ENCODE measurements at places on chromosomes 2 and 18.

DNA sequence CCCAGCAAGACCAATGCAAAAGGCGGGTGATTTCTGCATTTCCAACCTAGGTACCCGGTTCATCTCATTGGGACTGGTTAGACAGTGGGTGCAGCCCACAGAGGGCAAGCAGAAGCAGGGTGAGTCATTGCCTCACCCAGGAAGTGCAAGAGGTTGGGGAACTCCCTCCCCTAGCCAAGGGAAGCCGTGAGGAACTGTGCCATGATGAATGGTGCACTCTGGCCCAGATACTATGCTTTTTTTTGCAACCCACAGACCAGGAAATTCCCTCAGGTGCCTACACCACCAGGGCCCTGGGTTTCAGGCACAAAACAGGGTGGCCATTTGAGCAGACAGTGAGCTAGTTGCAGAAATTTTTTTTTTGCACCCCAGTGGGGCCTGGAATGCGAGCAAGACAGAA lies 662.6 kb upstream of the ACVR2A start:
- no peak overlapping the region for H3K4me3 ChIP-seq
- peaks cover 5% of the 10 kb centered on the region for H3K4me1 ChIP-seq
- H3K36me3 ChIP-seq = no peaks in the 10 kb centered on the region
- DNase-seq = peak; percentile 39
- H3K27me3 ChIP-seq = no peaks in the 10 kb centered on the region

GRCh38 chr2:9258953-9259399 lies 52.4 kb downstream of the ASAP2 start:
- no peaks in the 10 kb centered on the region for H3K27me3 ChIP-seq
- no peak overlapping the region for H3K27ac ChIP-seq
- H3K4me1 ChIP-seq = no peaks in the 10 kb centered on the region
- H3K4me3 ChIP-seq = no peak overlapping the region
- DNase-seq = no peak

GRCh38 chr2:391696-392095 lies 103.8 kb upstream of the ALKAL2 start:
- H3K4me1 ChIP-seq = peaks cover 22% of the 10 kb centered on the region

GRCh38 chr18:27605107-27605834 lies 420.2 kb upstream of the CHST9 start:
- DNase-seq = peak; percentile 38
- no peak overlapping the region for H3K4me3 ChIP-seq
- H3K36me3 ChIP-seq = no peaks in the 10 kb centered on the region
- H3K4me1 ChIP-seq = no peaks in the 10 kb centered on the region
- H3K27ac ChIP-seq = no peak overlapping the region
- no peaks in the 10 kb centered on the region for H3K27me3 ChIP-seq

DNA sequence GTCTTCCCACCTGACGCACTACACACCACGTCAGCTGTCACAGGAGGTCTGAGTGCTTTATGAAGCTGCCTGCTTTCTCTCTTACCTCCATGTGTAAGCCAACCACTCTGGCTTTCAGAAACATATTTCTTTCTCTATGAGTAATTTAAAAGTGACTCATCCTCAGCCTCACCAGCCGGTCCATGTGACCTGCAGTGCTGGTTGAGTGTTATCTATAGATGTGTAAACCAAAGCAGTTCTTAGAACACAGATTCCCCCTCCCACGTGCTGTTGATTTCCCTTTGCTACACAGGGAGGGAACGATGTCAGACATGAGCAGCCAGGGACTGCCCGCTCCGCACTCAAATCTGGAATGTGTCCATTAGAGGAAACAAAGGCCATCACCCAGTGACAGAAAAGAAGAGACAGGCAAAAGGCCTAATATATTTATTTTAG lies 157.8 kb downstream of the BCL2 start:
- H3K27me3 ChIP-seq = no peaks in the 10 kb centered on the region
- peaks cover 92% of the 10 kb centered on the region for H3K4me1 ChIP-seq
- peak overlapping the region; percentile 85 for H3K4me3 ChIP-seq

DNA sequence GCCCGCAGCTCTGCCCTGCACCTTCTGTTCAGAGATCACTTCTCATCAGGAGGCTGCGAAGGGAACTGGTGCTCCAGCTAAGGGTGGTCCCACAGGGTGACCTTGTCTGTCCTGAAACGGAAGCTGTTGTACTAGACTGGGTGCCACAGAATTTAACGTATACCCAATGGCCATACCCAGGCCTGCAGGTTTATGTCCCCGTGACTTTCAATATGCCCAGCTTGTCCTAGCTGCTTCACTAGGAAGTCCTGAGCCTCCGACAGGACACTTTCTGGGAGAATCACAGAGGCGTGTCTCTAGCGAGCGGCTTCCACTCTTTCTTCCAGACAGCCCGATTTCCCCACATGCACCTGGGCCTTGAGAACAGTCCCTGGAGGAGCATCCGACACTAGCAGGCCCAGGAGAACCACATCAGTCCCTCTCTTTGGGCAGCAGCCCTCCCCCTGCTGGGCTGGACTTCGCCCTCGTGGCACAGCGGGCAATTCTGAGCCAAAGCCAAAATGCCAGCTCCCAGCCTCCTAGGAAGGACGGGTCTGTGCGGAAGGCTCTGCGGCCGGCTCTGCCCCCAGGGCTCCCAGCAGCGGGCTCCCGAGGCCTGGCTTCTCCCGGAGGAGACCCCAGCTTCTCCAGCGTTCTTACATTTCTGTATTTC lies 91.9 kb upstream of the OTOS start:
- H3K4me3 ChIP-seq = no peak overlapping the region
- H3K4me1 ChIP-seq = peaks cover 3% of the 10 kb centered on the region
- no peak for DNase-seq
- no peak overlapping the region for H3K27ac ChIP-seq

- no peak for DNase-seq
- H3K4me3 ChIP-seq = no peak overlapping the region
- no peak overlapping the region for H3K27ac ChIP-seq
- no peaks in the 10 kb centered on the region for H3K36me3 ChIP-seq
Measured at GRCh38 chr2:50546790-50547189, 485.1 kb downstream of the NRXN1 start.

DNA sequence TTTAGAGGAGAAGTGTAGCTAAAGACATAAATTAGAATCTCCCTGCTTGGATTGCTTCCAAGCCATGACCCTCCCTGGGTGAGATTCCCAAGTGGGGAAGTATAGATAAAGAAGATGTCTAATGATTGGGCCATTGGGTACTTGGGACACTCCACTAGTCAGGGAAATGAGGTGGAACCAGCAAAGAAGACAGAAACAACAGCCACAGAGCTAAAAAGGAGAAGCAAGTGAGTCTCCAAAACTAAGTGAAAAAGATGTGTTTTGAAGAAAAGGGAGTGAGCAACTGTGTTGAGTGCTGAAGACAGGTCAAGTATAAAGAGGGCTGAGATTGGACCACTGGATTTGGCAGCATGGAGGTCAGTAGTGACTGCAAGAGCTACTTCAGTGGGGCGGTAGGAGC lies 276.7 kb upstream of the STON1 start:
- H3K4me1 ChIP-seq = peaks cover 14% of the 10 kb centered on the region
- H3K4me3 ChIP-seq = no peak overlapping the region
- no peaks in the 10 kb centered on the region for H3K27me3 ChIP-seq
- no peak for DNase-seq
- no peaks in the 10 kb centered on the region for H3K36me3 ChIP-seq

DNA sequence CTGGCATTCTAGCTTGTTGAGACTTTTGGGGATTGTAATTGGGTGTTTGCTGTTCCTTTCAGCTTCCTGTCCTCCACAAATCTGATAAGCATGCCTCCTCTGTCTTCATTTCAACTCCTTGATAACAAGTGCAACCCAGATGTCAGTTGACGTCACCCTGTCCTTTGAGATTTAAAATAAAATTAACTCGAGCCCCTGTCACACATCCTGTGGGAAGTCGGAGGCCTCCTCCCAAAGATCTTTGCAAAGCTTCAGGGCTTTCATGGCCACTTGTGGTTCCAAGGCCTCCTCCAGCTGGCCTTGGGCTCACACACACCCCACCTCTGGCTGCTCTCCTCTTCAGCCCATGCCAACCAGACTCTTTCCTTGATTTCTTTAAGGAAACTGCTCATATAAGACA lies 69.9 kb upstream of the ITGA6 start:
- H3K27me3 ChIP-seq = no peaks in the 10 kb centered on the region
- no peaks in the 10 kb centered on the region for H3K4me1 ChIP-seq
- DNase-seq = no peak
- no peak overlapping the region for H3K4me3 ChIP-seq

GRCh38 chr18:26708806-26709716 lies 156.4 kb downstream of the AQP4 start:
- H3K27ac ChIP-seq = no peak overlapping the region
- no peak for DNase-seq
- H3K27me3 ChIP-seq = peaks cover 6% of the 10 kb centered on the region
- H3K4me3 ChIP-seq = no peak overlapping the region
- peaks cover 7% of the 10 kb centered on the region for H3K4me1 ChIP-seq
- H3K36me3 ChIP-seq = no peaks in the 10 kb centered on the region

DNA sequence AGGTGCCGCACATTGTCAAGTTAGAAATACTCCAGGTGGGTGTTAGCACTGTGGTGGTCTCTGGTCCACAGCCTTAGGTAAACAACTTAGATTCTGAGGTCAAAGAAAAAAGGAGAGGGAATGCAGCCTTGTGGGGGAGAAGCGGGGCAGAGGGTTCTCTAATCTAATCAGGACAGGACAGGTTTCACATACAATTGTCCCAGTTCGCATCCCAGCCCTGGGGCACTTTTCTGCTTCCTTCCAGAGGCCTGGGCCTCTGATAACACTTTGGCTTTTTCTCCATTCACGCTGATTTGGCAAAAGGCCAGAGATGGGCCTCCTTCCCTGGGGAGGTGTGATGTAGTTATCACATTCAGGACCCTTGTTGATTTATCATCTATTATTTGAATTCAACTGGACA lies 32.5 kb downstream of the SLC1A4 start:
- DNase-seq = no peak
- no peaks in the 10 kb centered on the region for H3K27me3 ChIP-seq
- H3K4me1 ChIP-seq = peaks cover 4% of the 10 kb centered on the region
- peaks cover 30% of the 10 kb centered on the region for H3K36me3 ChIP-seq

GRCh38 chr2:134277223-134277622 lies 23.4 kb downstream of the MGAT5 start:
- H3K36me3 ChIP-seq = peaks cover 40% of the 10 kb centered on the region
- no peaks in the 10 kb centered on the region for H3K27me3 ChIP-seq
- H3K4me1 ChIP-seq = peaks cover 59% of the 10 kb centered on the region
- H3K4me3 ChIP-seq = no peak overlapping the region
- peak overlapping the region; percentile 46 for H3K27ac ChIP-seq

- peaks cover 38% of the 10 kb centered on the region for H3K27me3 ChIP-seq
- H3K4me3 ChIP-seq = no peak overlapping the region
- no peaks in the 10 kb centered on the region for H3K36me3 ChIP-seq
- peaks cover 21% of the 10 kb centered on the region for H3K4me1 ChIP-seq
Measured at GRCh38 chr2:15942711-15943345, 2.5 kb downstream of the MYCN start.

DNA sequence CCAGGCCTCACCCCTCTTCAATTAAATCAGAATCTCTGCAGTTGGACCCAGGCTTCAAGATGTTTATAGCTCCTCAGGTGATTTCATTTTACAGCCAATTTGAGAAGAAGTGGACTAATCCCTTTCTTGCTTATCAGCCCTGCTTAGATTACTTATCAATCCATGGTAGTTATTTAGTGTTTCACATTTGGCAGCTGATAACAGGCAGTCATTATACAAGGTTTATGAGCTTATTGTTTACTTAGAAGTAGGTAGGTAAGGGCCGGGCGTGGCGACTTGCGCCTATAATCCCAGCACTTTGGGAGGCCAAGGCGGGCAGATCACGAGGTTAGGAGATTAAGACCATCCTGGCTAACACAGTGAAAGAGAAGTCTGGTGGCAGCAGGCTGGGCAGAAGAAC lies 237.5 kb downstream of the CTNNA2 start:
- H3K4me1 ChIP-seq = no peaks in the 10 kb centered on the region
- DNase-seq = no peak
- no peak overlapping the region for H3K4me3 ChIP-seq
- no peaks in the 10 kb centered on the region for H3K27me3 ChIP-seq
- H3K27ac ChIP-seq = no peak overlapping the region

DNA sequence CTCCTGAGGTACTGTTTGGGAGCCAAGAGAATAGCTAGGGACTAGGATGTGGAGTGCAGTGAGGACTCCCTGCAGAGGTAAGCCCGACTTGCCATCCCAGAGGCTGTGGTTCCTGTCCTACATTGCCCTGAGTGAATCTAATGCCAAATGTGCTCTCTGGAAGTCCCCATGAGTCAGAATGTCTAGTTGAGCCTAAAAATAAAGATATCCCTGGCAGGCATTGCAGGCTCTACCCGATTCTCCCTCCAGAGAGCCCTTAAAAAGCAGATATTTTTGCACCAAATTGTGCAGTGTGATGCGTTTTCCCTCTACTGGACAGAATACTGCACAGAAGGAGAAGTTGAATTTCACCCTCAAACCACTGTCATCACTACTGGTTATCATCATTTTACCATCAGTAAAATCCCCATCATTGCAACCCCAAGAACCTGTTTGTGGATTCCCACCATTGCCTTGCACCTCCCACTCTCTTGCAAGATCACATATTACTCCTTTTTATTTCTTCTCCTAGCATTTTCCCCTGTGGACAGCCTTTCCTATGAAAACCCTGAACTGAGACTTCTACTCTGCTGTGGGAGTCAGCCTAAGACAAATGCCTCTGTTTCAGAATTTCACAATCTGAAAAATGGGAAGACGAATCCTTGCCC lies 98.0 kb downstream of the MARCHF4 start:
- H3K27me3 ChIP-seq = no peaks in the 10 kb centered on the region
- no peak for DNase-seq
- no peak overlapping the region for H3K27ac ChIP-seq

DNA sequence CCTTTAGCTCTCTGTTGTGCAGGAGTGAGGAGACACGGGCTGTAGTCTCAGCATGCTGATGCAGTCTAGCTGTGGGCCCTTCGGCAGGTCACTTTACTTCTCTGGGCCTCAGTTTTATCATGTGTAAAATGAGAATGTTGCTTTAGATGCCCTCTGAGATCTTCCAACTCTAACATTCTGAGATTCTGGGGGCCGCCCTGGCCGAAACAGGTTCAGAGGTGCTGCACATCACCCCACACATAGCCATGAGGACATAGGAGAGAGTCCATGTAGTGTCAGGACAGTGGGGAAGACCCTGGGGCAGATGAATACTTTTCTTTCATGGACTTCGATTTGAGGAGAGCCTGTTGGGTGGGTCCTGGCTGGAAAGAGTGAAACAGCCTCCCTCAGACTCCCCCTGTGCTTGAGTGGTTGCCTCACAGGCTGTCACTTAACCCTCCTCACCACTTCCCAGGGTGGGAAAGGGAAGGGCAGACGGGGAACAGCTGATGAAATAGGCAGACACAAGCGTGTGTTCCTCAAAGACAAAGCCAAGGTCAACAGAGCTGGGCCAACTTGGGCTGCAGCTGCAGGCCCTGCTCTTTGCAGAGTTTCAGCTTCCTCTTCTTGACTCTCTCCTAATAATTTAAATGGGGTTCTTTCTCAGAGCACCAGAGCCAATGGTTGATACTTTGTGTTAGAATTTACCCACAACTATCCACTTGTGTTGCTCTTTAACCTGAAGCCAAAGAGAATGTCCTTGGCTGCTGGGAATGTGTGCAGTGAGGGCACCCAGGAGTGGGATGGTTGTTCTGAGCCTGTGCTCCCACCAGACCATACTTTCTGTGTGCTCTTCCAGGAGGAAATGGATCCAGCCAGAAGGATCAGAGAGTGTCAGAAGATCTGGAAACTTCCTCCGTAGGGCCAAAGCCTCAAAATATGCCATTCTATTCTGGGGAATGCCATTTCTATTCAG lies 14.7 kb upstream of the MRPL33 start:
- H3K4me3 ChIP-seq = no peak overlapping the region
- no peak for DNase-seq
- H3K27me3 ChIP-seq = peaks cover 5% of the 10 kb centered on the region
- H3K36me3 ChIP-seq = no peaks in the 10 kb centered on the region

GRCh38 chr2:203697190-203697589 lies 9.2 kb upstream of the CD28 start:
- H3K4me3 ChIP-seq = no peak overlapping the region
- H3K36me3 ChIP-seq = peaks cover 3% of the 10 kb centered on the region
- no peak overlapping the region for H3K27ac ChIP-seq
- peaks cover 14% of the 10 kb centered on the region for H3K4me1 ChIP-seq
- DNase-seq = no peak
